ENCODE measurements at places on chromosomes 7 and 10. TPM values are rescaled to one million over a fixed set of nuclear protein-coding genes. Genes with fewer than 3 reads are reported as not detected.

- no peak overlapping the region for H3K27ac ChIP-seq
- no peaks in the 10 kb centered on the region for H3K36me3 ChIP-seq
- H3K4me1 ChIP-seq: 0 out of 2 replicates have a peak, but pooled peaks cover 7% of the 10 kb centered on the region
- H3K27me3 ChIP-seq: no peaks in the 10 kb centered on the region
These were observed 41.9 kb downstream of the CADPS2 start for GRCh38 chr7:122844191-122844988.

DNA sequence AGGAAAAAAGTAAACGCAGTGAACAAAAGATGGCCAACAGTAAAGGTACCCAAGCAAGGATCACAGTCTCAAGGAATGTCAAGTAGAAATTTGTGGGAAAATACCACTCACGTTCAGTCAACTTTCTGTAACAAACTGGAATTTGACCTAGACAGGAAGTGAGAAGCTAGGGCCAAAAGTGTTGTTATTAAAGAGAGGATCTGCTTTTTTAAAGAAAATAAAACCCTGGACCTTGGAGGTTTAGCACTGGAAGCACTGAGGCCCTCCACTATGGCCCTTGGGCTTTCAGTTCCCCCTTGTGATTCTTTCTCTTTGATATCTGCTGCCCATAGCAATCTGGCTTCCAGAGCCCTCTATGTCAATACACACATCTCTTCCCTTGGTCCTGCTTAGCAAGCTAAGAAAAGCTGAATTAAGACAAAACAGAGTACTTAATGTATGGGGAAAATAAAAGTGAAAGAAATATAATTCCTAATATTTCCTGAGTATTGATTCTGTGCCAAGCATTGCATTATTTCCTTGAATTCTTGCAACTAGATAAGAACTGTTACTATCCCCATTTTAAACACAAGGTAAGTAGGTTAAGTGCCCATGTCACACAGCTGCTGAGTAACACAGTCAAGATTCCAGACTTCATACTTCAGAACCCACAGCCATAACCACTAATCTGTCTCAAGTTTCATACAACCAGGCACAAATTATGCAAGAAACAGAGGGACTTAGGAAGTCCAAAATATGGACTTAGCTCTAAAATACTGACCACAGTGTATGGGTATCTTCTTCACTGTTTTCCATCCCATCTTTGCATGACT is 2.6 kb upstream of the ZNF438 start:
- no peak overlapping the region for H3K27ac ChIP-seq
- no peaks in the 10 kb centered on the region for H3K36me3 ChIP-seq
- H3K27me3 ChIP-seq: no peaks in the 10 kb centered on the region
- H3K4me3 ChIP-seq: no peak overlapping the region
- DNase-seq: peak; percentile 77
- H3K4me1 ChIP-seq: peaks cover 28% of the 10 kb centered on the region

- H3K36me3 ChIP-seq: no peaks in the 10 kb centered on the region
- H3K27me3 ChIP-seq: 0 out of 2 replicates have a peak, but pooled peaks cover 2% of the 10 kb centered on the region
- DNase-seq: no peak
- H3K4me1 ChIP-seq: peaks cover 13% of the 10 kb centered on the region
These were observed 165.2 kb downstream of the HERPUD2 start for GRCh38 chr7:35529713-35530112.

- peak overlapping the region; percentile 51 for H3K4me3 ChIP-seq
- H3K27me3 ChIP-seq: no peaks in the 10 kb centered on the region
- peak overlapping the region; percentile 99 for H3K27ac ChIP-seq
- H3K36me3 ChIP-seq: no peaks in the 10 kb centered on the region
- DNase-seq: peak; percentile 82
These were observed 12.9 kb upstream of the VIM start for GRCh38 chr10:17214971-17215781.

GRCh38 chr10:120132811-120133210 is 240.3 kb downstream of the SEC23IP start:
- no peak overlapping the region for H3K27ac ChIP-seq
- no peak overlapping the region for H3K4me3 ChIP-seq
- H3K4me1 ChIP-seq: no peaks in the 10 kb centered on the region

GRCh38 chr7:101916041-101916800 is 98.8 kb downstream of the CUX1 start:
- no peaks in the 10 kb centered on the region for H3K36me3 ChIP-seq
- H3K4me1 ChIP-seq: no peaks in the 10 kb centered on the region
- DNase-seq: no peak
- H3K4me3 ChIP-seq: no peak overlapping the region
- H3K27ac ChIP-seq: no peak overlapping the region

- no peaks in the 10 kb centered on the region for H3K36me3 ChIP-seq
- DNase-seq: peak; percentile 87
- H3K4me1 ChIP-seq: peaks cover 14% of the 10 kb centered on the region
- H3K27me3 ChIP-seq: no peaks in the 10 kb centered on the region
These were observed 386.0 kb downstream of the KIF20B start for GRCh38 chr10:90087197-90088023.

DNA sequence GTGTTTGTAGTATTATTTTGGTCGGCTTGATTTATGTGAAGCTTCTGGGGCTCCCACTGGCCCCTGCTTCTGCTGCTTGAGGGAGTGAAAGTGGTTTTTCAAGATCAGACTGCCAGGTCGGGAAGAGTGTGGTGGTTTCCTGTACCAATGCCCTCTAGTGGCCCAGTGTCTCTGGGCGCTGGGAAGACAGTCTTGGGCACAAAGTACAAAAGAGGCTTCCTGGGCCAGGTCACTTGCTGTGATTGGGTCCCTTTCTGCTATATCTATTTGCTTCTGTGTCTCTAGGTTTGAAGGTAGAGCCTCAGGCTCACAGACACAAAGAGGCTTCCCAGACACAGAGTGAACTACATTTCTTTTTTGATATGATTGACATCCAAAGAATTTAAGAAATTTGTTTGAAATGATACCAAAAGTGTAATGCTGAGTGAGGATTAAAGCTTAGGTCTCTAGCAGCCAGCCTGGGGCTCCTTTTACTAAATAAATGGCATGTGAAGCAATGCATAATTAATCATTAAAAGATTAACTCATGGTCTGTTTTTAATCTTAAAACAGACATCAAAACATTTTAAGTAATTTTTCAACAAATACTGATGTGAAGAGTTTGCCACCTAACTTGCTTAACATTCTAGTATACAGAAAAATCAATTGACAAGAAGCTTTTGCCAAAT is 36.3 kb downstream of the ABCB1 start:
- no peak overlapping the region for H3K4me3 ChIP-seq
- no peaks in the 10 kb centered on the region for H3K36me3 ChIP-seq
- peaks cover 5% of the 10 kb centered on the region for H3K27me3 ChIP-seq
- no peaks in the 10 kb centered on the region for H3K4me1 ChIP-seq

- H3K4me1 ChIP-seq: no peaks in the 10 kb centered on the region
- no peak for DNase-seq
- no peaks in the 10 kb centered on the region for H3K27me3 ChIP-seq
- H3K36me3 ChIP-seq: no peaks in the 10 kb centered on the region
- H3K4me3 ChIP-seq: no peak overlapping the region
These were observed 399.3 kb downstream of the PPP1R3A start for GRCh38 chr7:113519472-113519871.

- H3K27me3 ChIP-seq: no peaks in the 10 kb centered on the region
- H3K27ac ChIP-seq: peak overlapping the region; percentile 74
- H3K4me3 ChIP-seq: no peak overlapping the region
- peak; percentile 11 for DNase-seq
- H3K4me1 ChIP-seq: peaks cover 18% of the 10 kb centered on the region
- H3K36me3 ChIP-seq: no peaks in the 10 kb centered on the region
These were observed 32.4 kb downstream of the NEURL1 start for GRCh38 chr10:103525901-103526300.

The SLIT1 gene
- not detected for total RNA-seq

- no peaks in the 10 kb centered on the region for H3K36me3 ChIP-seq
- no peak for DNase-seq
- no peak overlapping the region for H3K27ac ChIP-seq
- H3K27me3 ChIP-seq: no peaks in the 10 kb centered on the region
These were observed 1188.3 kb upstream of the SORCS1 start for GRCh38 chr10:108352771-108353170.

The DGKB gene
- total RNA-seq: 0.15 TPM

GRCh38 chr10:62543571-62544355 is 169.6 kb downstream of the ZNF365 start:
- H3K4me1 ChIP-seq: no peaks in the 10 kb centered on the region
- no peak overlapping the region for H3K4me3 ChIP-seq
- H3K27me3 ChIP-seq: 0 out of 2 replicates have a peak, but pooled peaks cover 5% of the 10 kb centered on the region

DNA sequence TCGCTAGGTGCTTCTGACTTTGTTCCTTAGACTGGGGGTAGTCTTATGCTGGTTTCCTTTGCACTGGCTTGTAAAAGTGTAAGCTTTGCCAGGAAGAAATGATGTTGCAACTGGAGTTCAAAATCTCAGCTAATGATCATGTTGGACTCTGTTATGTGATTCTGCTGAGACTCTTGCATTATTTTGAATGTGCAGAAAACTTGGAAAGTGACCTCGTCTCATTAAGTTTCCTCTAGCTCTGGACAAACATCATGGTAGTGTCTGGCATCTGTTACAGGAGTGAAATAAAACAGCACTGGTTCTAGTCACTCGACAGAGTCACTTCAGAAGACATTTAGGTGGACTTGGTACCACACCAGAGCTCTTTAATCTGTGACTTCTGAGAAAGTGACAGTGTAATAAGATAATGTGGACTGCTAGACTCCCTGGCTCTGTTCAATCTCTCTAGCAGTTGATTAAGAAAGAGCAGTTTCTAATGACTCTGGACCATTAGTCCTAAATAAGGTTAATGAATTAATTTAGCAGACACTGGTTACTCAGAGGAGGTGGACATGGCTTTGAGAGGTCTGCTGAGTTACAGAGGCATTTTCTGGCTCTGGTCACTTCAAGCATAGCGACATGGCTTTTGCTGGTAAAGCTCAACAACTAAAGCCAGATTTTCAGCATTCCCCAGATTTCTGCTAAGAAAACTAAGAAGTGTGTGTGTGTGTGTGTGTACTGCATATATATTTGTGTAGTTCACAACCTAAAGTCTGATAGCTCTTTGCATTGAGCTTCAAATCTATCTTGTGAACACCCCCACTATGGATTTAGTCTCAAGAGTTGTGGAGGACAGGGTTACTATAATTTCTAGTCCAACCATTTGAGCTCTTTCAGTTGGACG is 2.0 kb downstream of the NRP1 start:
- H3K27ac ChIP-seq: peak overlapping the region; percentile 86
- H3K27me3 ChIP-seq: no peaks in the 10 kb centered on the region
- DNase-seq: peak; percentile 76
- H3K4me1 ChIP-seq: peaks cover 34% of the 10 kb centered on the region
- peaks cover 64% of the 10 kb centered on the region for H3K36me3 ChIP-seq
- peak overlapping the region; percentile 69 for H3K4me3 ChIP-seq

The ITGA8 gene
- total RNA-seq: not detected

The BUD31 gene
- 144 TPM for total RNA-seq
